Activated T-cell treated with anti-CD3 and anti-CD28 coated beads, Interleukin-2, amount 50 U/mL, for 24 hours (primary cell): ENCODE measurements at places on chromosomes 3 and 15.
A peak's percentile ranks its signal among the peaks of the same experiment; 100 is the strongest.

DNA sequence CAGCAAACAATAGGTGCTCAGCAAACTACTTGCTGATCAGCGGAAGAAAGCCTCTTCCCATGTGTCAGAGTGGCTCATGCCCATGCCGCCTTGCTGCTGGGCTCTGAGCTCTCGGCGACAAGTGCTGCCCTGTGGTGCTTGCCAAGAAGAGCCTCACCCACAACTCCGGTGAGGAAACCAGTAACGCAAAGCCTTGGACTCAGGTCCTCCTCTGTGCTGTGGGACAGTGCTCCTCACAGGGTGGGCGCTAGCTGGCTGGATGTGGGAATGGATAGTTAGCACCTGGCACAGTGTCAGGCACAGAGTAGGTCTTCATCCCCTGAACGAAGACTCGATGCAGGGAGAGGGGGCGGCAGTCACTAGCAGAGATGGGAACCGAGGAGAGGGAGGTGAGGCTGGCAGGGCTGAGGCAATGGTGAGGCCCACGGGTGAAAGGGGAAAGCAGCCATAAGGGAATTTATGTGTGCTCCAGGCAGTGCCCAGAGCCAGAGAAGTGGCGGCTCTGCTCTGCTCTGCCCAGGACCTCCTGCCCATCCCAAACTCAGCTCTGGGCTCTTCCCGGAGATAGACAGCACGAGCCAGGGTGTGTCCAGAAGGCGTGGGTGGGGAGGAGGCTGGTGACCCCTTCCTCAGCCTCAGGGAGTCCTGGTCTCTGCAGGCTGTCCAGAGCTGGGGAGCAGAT, 55.7 kb downstream of the IQSEC1 start:
- DNase-seq: peak; percentile 29

DNA sequence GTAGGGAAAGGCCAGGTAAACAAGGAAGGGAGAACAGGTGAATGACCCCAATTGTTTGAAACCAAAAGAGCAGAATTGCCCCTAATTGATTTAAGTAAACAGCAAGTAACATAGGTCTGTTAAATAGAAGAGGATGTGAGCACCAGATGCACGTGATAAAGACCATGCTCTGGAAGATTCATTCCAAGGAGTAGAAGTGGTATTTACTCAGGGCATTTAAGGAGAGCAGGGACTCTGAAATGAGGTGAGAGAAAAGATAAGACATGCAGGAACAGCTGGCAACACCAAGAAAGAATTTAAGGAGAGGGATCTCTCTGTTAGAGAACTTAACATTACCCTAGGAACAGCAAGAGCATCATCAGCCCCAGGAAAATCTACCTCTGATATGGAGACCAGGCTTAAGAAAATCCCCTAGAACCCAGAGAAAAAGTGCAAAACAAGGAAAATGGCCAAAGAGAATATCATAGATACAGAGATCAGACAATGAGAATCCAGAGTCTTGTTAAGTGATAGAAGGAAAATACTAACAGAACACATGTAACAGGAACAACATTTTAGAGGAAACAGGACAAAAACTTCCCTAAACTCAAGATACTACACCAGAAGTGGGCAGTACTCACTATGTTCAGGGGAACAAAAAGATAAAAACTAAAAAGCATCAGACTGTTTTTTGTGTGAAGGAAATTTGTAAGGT, 6.4 kb downstream of the NUDT16 start:
- DNase-seq: no peak

GRCh38 chr3:69309814-69310213, 76.1 kb downstream of the FRMD4B start:
- no peak for DNase-seq

GRCh38 chr15:51382787-51383186, 41.3 kb downstream of the GLDN start:
- no peak for DNase-seq

DNA sequence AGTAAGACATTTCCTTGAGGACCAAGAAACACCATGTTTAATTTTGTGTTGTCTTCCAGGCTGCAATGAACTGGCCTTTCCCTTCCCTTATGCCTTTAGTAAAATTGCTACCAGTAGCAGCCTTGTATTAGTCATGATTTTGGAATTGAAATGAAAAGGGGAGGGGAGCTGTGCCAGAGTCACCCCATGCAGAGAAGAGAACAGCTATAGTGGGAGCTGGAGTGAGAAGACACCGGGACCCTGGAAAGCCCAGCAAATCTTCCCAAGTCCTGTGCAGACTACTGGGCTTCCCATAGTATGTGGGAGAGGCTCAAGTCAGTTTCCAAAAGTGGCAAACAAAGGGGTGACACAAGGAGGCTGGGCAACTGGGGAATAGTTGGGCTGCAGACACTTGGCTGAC, 178.5 kb downstream of the NR1D2 start:
- no peak for DNase-seq

- DNase-seq: no peak
Observed at GRCh38 chr3:8851703-8852102, 82.3 kb upstream of the OXTR start.

DNA sequence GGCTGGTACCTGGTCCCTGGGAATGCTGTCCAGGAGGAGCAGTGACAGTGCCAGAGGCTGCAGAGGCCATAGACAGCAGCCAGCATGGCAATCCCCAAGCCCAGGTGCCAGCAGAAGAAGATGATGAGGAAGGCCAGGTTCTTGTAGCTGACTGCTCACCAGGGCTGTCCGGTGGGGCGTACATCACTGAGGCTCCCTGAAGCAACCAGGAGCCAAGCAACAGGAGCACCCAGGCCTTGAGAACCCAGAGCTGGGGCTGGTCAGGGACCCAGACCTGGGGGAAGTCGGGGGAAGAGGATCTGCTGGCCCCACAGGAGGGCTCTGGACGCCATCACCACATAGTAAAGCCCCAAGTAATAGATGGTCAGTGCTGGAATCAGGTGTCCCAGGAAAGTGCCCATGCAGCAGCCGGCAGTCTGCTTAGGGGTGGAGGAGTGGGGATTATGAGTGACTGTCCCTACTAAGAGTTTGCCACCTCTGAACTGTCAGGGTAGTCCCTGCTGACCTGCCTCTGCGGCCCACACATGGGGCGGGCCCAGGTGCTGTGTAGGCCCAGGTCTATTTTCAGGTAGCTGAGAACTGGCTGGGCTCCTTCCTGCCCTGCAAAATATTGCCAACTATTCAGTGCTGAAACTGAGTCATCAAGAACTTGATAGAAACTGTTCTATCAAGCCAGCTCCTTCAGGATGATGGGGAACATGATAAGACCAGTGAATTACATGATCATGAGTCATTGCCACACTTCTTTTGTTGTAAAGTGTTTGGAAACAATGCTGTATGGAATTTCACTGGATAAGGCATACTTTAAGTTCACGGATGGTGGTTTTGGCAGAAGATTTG, 68.7 kb downstream of the CHRD start:
- DNase-seq: no peak

DNA sequence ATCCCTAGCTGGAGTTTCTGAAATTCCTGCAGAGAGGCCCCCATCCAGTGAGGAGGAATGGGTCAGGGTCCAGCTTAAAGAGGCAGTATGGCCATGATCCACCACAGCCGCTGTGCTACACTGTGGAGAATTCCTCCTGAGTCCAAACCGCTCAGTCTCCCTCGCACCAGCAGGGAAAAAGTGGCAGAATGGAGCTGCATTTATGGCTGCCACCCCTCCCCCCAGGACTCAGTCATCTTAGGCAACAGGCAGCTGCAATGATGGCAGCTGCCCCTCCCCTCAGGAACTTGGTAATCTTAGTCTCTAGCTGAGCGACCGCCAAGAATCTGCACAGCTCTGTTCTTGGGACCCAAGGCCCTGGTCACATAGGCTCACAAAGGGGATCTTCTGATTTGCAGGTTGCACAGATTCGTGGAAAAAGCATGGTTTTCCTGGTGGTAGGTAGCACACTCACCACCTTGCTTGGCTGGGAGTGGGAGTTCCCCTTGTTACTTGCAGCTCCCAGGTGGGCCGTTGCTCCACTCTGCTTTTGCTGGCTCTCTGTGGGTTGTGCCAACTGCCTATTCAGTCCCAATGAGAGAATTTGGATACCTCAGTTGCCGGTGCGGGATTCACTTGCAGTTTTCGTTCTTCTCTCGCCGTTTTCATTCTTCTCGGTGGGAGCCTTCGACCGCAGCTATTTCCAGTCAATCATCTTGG, 204.1 kb downstream of the STXBP5L start:
- no peak for DNase-seq

DNA sequence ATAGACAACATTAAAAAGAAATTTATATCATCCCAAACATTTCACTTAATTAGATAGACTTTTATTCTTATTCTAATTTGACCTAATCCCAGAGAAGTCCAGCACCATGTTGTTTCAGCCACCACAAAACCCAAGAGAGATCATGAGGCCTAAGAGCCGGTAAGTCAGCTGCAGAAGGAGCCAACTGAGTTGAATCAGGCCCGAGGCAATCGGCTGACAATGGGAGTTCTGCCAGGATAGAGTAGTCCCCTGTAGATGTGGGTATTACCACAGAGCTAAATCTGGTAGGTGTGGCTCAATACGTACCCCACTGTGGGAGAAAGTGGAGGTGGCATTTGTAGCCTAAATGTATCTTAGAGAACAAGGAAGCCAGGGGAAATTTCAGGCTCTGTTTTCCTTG, 49.7 kb upstream of the UMPS start:
- no peak for DNase-seq

DNA sequence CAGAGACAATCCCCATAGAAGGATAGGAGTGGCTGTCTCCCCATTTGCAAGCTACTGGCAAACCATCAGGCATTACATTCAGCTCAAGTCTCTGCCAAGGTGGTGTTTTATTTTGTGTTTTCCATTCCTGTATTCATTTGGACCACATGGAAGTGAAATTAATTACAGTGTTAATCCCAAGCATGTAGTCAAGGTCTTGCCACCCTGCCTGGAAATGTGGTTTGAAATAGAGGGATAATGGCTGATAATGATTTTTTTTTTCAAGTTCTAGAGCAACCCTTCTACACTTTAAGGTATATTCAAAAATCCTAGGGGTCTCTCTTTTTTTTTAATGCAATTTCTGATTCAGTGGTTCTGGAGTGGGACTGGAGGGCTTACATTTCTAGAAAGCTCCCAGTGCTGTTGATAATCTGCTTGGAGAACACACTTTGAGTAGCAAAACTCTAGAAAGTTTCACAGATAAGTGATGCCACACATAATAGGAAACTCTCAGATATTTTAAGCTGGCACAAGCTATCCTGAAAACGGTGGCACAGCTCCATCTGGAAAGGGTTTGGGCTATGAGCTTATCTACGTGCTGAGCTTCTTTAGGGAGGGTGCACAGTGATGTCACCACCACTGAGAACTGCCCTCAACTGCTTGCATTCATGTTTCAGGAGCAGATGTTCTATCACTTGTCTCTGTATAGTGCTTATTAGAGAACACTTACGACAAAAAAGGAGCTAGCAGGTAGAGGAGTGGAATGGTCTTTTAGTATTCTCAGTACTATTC, 140.1 kb upstream of the IL12A start:
- no peak for DNase-seq

- DNase-seq: no peak
Observed at GRCh38 chr3:133211856-133212255, 173.7 kb downstream of the TMEM108 start.

GRCh38 chr15:48178648-48178931, 495 bp upstream of the MYEF2 start:
- no peak for DNase-seq

GRCh38 chr3:35894735-35895134, 255.4 kb downstream of the ARPP21 start:
- DNase-seq: no peak

- no peak for DNase-seq
Observed at GRCh38 chr3:186471771-186472170, 72.4 kb downstream of the CRYGS start.

DNA sequence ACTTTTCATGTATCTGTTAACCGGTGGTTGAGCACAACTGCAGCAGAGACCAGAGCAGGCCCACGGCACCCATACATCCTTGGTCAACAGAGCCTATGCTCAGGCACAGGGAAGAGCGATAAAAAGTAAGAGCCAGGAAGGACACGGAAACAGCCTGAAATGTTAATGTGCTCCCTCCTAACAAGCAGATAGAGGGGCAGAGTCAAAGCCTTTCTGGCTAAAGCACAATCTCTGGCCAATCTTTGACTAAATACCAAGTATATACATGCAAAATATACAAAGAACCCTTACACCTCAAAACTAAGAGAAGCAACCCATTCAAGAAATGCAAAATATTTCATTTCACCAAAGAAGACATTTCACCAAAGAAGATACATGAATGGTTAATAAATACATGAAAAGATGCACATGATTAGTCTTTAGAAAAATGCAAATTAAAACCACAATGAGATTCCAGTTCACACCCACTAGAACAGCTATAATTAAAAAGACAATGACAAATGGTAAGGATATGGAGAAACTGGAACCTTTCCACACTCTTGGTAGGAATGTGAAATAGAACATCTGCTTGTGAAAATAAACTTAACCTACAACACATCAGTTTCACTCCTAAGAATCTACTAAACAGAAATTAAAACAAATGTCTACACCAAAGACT, 88.0 kb downstream of the OSBPL10 start:
- no peak for DNase-seq

DNA sequence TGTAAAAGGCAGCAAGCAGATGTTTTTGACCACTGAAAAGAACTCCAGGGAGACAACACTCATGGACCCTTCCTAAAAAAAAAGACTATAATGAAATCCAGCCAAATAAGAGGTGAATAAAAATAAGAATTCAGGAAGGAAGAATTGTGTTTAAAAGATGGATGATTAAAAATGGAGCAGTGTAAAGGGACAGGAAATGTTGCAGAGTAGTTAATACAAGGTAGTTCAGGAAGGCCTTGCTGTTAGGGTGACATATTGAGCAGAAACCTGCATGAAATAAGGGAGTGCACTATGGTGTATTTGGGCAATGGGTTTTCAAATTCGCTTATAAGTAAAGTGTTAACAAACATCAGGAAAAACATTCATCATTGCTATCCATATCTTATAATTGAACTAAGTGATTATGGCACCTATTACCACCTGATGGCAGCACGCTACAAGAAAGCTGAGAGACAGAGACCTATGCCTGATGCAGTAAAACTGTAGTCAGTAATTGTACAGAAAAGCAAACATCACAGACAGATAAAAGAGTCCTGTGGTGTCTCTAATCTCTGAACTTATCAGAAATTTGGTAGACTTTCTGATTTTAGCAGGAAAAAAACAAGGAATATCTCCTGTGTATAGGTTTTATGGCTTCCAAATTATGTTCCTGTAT, 5.8 kb upstream of the DBR1 start:
- DNase-seq: no peak

- no peak for DNase-seq
Observed at GRCh38 chr3:23953523-23953922, 8.4 kb downstream of the NR1D2 start.

DNA sequence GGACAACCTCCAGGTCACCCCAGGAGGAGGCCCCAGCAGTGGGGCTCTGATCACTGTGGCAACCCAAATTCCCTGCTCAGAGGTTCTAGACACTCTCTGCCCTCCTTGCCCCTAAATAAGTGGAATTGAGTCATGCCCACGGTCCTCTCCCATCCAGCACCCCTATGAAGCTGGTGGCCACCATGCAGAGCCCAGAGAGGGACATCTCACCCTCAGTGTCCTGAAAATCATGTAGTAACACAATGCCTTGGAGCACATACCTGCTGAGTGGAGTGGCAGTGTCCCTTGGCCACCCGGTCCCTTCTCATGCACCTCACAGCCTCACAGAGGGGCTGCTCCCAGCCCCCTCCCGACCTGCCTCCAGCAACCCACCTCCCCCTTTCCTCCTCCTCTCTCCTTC, 114.3 kb upstream of the MEF2A start:
- no peak for DNase-seq
